Kidney (tissue), 22 donors: ENCODE measurements at places on chromosomes 12 and 14. TPM values are rescaled to one million over a fixed set of nuclear protein-coding genes. Genes with fewer than 3 reads are reported as not detected.

DNA sequence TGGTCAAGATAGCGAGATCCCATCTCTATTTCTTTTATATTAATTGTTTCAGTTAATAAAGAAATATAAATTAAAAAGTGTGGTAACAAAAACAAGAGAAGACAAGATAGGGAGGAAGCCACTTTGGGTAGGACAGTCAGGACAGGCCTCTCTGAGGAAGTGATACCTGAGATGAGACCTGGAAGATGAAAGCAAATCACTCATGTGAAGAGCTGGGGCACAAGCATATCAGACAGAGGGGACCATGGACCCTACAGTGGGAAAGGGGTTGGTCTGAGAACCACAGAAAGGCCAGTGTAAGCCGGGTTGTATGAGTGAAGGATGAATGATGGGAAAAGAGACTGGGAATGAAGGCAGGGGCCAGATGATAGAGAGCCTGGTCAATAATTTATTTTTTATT lies 1.8 kb upstream of the MED6 start:
- no peak for DNase-seq

- no peak for DNase-seq
These were observed 11.9 kb upstream of the DHRS4 start for GRCh38 chr14:23941669-23942068.

DNA sequence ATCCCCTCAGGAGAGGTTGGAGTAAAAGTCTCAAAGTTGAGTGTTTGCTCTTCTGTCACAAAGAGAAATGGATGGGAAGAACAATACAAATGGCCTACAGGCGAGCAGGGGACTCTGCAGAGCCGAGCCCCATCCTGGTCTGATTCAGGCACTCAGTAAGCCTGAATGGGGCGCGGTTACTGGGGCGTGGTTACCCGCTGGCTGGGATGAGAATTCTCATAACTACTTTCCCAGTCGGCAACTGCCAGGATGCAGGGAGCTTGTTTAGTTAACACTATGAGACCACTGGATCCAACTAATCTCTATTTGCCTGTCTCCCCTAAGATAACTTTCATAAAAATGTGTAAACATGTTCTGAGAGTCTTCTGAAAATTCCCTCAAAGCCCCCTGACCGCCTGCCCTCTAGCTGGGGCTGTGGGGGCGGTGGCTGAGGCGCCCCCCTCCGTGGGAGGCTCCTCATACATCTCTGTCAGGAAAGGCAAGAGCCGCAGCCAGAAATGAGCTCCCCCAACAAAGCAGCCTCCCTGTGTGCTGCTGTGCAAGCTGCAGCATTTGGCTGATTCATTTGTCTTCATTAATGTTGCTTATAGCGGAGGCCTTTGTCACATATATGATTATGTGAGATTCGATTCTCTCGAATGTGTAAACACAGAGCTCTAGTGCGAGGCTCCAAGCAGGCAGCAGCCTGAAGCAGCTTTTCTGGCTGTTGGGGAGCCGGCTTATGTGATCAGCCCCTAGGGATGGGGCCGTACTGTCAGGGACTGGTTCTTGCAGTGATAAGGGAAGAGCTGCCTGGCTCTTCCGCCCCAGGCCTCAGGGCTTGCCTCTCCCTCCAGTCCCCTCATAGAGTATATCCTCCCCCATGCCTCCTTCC lies 126.1 kb upstream of the ARHGAP5 start:
- peak; percentile 79 for DNase-seq

- no peak for DNase-seq
These were observed 1.3 kb downstream of the PNP start for GRCh38 chr14:20470603-20470901.

- DNase-seq, result no peak
These were observed 100.2 kb downstream of the EPS8 start for GRCh38 chr12:15688838-15689625.

Gene PLA2G1B
- polyA plus RNA-seq, result not detected

- DNase-seq, result no peak
These were observed 25.4 kb downstream of the SVOP start for GRCh38 chr12:108995370-108995992.

Gene CLEC1B
- not detected for polyA plus RNA-seq

Gene GLT8D2
- 7.0 TPM for polyA plus RNA-seq

Gene AHNAK2
- polyA plus RNA-seq, result 1.1 TPM

GRCh38 chr14:103854822-103855733 lies 7.7 kb upstream of the PPP1R13B start:
- DNase-seq, result peak; percentile 93

- DNase-seq, result no peak
These were observed 7.9 kb downstream of the SLC16A7 start for GRCh38 chr12:59603754-59604153.

Gene PTPRB
- 13.5 TPM for polyA plus RNA-seq

DNA sequence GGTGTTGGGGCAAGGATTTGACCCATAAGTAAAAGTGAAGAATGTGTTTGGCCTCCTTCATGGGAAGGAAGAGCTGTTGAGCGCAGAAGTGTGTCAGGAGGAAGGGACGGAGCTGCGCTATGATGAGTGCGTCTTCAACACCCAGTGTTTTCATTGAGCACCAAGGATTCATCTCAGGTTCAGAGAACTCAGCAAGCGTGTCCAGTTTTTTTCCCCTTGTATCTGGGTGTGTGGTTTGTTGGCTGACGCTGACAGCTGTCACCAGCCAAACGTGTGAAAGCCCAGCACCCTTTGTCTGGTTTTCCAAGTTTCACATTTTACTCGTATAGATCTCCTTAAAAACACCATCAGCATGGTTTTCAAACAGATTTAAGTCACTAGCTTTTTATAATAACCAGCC lies 12.3 kb downstream of the EP400 start:
- no peak for DNase-seq

DNA sequence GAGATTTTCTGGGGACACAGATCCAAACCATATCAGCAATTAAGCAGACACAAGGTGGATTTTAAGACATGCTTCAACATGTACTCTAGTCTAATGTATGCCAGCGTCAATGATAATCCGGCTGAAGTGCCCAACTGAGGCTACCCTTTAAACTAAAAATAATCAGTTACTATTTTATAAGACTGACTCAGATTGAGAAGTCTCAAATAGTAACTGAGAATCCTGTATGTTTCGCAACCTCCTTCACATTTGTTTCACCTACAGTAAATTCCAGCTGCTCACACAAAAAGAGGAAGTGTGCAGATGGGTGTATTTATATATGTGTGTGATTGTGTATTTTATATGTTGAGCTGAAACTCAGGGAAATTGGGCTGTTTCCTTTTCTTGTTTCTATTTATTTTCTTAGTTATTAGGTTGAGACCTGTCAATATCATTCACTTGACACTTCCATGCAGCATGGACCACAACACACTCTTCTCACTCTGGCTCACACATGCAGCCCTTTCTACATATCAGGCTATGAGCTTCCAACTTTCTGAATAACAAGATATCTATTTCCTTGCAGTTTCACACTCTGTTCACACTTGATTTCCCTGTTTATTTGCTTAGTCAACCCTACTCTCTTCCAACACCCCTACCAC lies 1224.9 kb upstream of the TMEM132C start:
- DNase-seq, result no peak

DNA sequence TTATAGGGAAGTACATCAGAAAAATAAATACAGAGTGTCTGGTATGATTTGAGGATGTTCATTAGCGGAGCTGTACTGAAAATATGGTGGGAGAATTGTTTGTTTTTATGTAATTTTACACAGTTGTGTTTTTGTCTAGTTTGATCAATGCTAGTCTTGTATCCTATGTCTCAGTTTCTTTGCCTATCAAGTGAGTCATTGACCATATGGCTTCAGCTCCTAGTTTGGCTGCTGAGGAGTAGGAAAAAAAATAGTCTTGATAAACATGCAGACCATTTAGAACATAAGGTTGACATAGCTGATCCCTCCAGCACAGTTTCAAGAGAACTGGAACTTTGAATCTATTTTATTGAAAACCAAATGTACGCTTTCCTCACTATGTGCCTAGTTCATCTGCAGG lies 1292.1 kb upstream of the FLRT2 start:
- DNase-seq, result no peak

- DNase-seq, result no peak
These were observed 678.5 kb upstream of the FOXG1 start for GRCh38 chr14:28088125-28088524.

- DNase-seq, result no peak
These were observed 13.0 kb downstream of the TMEM52B start for GRCh38 chr12:10191865-10192264.

DNA sequence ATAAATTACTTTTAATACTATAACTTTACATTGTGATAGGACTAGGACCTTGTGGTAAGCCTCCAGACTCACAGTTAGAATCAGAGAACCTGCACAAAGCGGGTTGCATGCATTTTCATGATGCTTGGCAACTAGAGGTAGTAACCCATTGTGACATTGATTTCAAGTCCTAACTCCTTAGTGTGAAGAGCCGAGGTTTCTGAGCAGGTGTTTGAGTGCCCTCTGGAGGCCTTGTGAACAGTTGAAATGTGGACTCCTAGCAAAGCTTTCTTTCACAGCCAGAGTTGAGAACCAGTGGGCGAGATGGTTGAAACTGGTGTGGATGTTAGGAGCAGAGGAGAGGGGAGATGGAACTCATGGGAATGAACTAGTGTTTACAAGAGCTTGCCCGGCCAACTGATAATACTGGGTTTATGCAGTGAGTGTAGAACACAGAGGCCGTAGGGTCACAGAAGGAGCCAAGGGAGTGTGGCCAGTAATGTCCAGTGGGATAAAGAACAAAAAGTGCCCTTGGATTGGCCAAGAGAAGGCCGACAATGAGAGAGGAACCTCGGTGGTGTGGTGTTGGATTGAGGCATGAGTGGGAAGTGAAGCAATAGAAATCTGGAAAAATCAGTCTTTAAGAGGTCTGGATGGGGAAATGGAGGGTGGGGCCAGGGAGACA lies 10.9 kb downstream of the ZNF664 start:
- peak; percentile 31 for DNase-seq

- DNase-seq, result no peak
These were observed 81.9 kb upstream of the GTF2A1 start for GRCh38 chr14:81302638-81303037.

Gene CMTM5
- 1.1 TPM for polyA plus RNA-seq

GRCh38 chr12:122059203-122059960 lies 19.2 kb upstream of the MLXIP start:
- DNase-seq, result no peak

- no peak for DNase-seq
These were observed 73.7 kb upstream of the CISTR start for GRCh38 chr12:53825246-53826081.

DNA sequence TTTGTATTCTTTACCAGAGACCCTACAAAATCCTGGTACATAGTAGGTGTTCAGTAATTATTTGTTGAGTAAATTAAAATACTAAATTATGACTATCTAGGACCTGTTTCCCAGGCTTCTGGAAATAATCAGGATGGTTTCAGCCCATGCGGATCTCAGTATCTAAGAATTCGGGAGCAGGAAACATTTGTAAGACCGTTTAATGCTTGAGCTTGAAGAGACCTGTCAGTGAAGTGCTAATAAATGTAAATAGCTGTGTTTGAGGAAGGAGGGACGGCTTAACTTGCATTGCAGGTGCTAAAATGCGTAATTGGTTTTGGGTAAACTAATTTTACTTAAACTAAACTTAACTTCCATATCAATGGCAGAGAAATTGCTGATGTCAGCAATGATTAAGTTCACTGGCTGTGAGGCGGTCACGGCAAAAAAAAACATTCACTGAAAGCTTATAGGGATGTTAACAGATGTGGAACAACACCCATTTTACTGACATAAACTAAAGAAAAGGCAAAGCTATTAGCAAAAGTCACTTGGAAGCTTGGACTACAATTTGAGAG lies 28.6 kb upstream of the AEBP2 start:
- no peak for DNase-seq

DNA sequence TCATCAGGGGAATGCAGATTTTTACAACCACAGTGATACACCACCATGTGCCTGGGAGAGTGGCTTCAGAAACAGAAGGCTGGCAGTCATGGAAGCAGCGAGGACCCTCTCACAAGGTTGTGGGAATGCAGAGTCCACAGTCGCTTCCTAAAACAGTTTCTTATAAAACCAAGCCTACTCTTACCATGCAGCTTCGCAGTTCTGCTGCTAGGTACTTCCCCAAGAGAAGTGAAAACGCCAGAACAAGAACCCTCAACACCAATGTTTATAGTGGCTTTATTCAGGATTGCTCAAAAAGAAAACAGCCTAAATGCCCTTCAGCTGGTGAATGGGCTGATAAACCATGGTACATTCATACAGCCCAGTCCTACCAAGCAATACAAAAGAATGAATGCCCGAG lies 87.2 kb downstream of the DDX51 start:
- no peak for DNase-seq

- no peak for DNase-seq
These were observed 471.8 kb upstream of the FLRT2 start for GRCh38 chr14:85058150-85058549.
